ENCODE measurements at places on chromosomes 3 and 15.

DNA sequence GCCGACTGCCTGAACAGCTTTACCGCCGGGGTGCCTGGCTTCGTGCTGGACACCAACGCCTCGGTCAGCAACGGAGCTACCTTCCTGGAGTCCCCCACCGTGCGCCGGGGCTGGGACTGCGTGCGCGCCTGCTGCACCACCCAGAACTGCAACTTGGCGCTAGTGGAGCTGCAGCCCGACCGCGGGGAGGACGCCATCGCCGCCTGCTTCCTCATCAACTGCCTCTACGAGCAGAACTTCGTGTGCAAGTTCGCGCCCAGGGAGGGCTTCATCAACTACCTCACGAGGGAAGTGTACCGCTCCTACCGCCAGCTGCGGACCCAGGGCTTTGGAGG is 815 bp downstream of the SPINT1 start:
- no peak for DNase-seq

DNA sequence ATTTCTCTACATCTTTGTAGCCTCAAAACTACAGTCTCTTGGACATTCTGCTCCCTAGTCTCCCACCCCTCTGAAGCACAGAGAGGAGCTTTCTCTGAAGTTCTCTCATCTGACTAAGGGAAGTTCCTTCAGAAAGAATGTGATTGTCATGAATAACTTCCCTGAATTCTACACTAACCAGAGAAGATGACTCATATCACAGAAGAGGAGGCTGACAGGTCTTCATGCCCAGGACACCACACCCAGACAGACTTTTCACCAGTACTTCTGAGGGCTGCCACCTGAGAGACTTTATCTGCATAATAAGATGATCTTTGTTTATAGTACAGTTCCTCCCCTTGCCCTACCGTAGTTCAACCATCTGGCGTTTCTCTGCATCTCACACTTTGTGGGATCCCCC is 52.8 kb downstream of the CDIN1 start:
- no peak for DNase-seq

DNA sequence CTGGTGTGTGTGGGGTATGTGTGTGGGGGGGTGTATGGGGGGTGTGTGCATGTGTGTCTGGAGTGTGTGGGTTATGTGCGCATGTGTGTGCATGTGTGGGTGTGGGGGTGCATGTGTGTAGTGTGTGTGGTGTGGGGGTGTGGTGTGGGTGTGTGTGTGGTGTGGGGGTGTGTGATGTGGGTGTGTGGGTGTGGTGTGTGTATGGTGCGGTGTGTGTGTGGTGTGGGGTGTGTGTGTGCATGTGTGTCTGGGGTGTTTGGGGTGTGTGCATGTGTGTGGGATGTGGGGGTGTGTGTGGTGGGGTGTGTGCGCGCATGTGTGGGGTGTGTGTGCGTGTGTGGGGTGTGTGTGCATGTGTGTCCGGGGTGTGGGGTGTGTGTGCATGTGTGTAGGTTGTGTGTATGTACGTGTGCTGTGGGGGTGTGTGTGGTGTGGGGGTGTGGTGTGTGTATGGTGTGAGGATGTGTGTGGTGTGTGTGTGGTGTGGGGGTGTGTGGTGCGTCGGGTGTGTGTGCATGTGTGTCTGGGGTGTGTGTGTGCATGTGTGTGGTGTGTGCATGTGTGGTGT is 6.2 kb upstream of the OCA2 start:
- no peak for DNase-seq

- DNase-seq, result no peak
Observed at GRCh38 chr3:29537889-29538609, 257.2 kb downstream of the RBMS3 start.

Measured in DMS79 treated with DMSO at 0.1 percent for 48 hours (cell line).